ENCODE measurements at places on chromosomes 11 and 22.

DNA sequence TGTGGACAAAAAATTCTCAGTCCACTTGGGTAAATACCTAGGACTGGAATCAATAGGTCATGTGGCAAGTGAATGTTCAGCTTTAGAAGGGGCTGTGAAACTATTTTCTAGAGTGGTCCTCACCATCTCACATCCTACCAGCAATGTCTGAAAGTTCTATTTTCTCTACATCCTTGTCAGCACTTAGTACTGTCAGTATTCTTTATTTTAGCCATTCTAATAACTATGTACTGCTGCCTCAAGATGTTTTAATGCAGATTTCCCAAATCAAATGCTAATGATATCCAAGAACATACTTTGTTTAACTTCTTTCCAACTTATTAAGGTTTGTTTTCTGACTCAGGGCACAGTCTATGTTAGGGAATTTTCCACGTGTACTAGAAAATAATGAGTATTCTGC is 317.0 kb downstream of the BRD1 start:
- DNase-seq, result no peak

DNA sequence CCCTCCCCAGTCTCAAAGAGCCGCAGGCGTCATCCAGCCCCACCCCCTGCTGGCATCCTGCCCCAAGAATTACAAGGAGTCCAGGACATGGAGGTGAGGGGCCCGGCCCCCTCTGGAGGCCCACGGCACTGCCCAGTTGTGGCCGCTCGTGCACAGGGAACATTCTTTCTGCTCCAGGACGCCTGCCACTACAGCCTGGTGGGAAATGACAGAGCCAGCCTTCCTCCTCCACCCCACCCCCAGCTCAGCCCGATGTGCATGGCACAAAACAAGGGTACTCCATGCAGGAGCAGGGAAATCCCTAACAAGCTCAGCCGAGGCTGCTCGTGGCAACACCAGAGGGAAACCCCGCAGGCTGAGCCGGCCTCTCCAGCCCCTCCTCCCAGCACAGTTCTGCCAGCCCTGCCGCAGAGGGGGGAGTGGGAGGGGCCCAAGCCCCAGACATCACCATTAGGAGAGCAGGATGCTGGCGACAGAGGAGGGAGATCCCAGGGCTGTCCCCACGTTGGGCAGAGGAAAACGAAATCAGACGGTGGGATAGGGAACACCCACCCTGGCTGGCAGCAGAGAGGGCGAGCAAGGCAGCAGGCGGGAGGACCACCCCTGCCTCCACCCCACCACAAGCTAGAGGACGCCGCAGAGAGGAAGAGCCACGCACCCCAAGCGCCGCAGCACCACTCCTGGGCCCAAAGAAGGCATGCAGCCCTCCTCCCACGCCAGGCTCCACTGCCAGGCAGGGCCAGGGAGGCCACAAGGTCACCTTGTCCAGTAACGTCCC is 10.0 kb downstream of the IGSF9B start:
- peak; percentile 46 for DNase-seq

- no peak for DNase-seq
Observed at GRCh38 chr11:80702264-80702663, 1261.4 kb upstream of the TENM4 start.

DNA sequence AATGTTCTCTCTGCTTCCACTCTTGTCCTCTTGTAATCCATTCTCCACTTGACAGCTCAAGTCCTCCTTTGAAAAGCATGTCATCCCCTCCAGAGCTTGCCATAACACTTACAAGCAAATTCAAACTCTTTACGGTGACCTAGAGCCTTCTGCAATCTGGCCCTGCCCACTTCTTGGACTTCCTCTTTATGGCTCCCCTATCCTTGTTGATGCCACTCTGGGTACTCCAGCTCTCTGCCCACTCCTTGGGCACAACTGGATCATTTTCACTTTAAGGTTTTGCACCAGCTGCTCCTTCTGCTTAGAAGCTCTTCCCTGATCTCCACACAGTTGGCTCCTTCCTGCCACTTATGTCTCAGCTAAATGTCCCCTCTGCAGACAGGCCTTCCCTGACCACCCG is 217.9 kb downstream of the DSCAML1 start:
- no peak for DNase-seq

GRCh38 chr22:42320443-42321416 is 50.3 kb upstream of the TCF20 start:
- DNase-seq, result no peak

DNA sequence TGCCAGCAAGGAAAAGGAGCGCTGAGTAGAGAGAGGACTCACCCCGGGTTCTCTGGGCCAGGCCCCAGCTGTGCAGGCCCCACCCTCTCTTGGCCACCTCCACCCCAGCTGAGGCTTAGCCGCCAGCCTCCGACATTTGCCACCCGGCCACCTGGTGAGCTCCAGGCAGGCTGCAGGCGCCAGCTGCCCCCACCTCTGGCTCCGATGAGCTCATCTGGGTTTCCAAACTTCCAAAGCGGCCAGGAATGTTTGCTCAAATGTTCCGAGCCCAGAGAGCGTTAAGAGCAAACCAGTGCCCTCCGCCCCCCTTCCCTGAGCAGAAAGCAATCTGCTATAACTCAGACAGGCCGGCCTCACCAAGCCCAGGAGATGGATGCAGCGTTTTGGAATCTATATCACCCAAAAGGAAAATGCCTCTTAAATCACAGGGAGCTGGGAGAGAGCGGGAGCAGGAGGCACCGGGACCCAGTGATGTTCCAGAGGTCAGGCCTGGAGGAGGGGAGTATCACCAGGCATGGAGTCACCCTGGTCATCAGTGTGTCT is 9.1 kb upstream of the MN1 start:
- DNase-seq, result no peak

DNA sequence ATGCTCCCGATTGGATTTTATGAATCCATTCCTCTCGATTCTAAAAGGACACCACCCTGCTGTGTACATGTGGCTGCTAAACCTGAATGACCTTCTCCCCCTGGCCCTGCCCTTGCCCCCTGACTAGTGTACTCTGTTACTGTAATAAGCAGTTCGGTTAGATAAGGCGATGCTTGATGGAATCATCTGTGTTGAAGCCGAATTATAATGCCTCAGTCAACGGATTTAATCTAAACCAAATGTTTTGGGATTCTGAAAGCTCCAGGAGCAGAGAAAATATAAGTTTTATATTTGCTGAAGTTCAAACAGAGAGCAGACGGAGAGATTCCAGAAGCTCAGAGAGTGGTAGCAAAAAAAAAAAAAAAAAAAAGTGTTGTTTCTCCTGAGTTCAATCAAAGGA is 275.4 kb upstream of the MPPED2 start:
- no peak for DNase-seq

GRCh38 chr11:119536801-119537200 is 113.8 kb upstream of the THY1 start:
- no peak for DNase-seq

- no peak for DNase-seq
Observed at GRCh38 chr22:22667966-22668880, 23.8 kb downstream of the GGTLC2 start.

GRCh38 chr11:122074022-122074421 is 42.0 kb downstream of the BLID start:
- DNase-seq, result no peak

DNA sequence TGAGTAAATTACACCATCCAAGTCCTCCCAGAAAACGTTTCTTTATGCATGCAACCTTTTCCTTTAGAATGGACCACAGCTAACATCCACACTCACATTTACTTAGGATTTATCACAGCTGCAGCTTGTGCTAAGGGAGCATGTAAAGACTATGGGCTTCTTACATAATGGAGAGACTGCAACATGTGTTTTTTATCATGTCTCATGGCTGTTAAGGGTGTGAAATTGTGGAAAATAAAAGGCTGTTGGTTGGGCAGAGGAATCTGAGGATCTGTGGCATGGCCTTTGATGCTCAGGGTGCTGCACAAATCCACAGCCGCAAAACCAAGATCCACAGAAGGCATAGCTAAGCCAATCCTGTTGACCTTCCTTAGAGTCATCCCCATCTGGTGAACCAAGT is 112.0 kb upstream of the MTNR1B start:
- no peak for DNase-seq

DNA sequence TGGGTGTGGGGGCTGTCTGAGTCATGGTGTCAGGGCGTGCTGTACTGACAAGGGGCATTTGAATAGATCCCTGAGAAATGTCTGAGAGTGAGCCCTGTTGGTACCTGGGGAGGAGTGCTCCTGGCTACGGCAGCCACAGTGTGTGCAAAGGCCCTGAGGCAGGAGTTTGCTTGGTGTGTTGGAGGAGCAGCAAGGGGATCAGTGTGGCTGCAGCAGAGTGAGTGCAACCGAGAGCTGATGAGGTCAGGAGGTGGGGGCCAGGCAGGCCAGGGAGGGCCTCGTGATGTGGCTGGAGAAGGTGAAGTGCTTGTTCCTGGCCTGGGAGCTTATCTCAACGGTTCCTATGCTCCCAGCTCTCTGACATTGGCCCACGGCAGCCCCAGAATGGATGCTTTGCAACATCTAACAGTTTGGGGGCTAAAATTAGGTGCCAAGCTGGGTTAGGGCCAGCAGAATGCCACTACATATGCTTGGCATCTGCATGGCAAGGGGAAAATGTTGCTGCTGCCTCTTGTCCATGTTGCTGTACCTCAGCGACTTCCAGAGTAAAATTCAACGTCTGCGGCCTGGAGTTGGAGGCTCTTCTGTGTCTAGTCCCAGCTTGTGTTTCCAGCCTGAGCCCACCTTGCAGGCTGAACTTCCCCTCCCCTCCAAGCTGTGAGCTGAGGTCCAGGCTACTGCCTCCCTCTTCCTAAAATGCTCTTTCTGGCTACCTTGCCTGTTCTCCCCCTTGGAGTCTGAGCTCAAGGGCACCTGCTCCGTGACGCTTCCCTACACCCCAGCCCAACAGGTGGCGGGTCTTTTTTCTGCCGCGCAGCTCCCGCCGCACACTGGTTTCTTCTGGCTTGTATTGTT is 48.2 kb upstream of the MYEOV start:
- no peak for DNase-seq

- no peak for DNase-seq
Observed at GRCh38 chr22:32714458-32715430, 86.8 kb upstream of the TIMP3 start.

DNA sequence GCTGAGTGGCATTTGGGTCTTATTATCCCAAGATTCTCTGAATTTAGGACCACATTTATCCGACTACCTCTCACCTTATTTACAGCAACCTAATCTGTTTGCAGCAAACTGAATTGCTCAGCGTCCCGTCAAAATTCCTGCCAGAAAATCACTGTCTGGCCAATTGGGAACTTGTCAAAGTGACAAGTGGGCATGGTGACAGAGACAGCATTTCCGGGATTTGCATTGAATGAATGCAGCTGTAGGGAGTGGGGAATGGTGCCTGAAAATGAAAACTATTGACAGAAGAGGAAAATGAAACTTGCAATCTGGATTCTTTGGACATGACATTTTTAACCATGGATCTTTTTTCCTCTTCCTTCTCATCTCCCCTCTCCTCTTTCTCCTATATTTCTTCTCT is 113.8 kb downstream of the NELL1 start:
- DNase-seq, result no peak

DNA sequence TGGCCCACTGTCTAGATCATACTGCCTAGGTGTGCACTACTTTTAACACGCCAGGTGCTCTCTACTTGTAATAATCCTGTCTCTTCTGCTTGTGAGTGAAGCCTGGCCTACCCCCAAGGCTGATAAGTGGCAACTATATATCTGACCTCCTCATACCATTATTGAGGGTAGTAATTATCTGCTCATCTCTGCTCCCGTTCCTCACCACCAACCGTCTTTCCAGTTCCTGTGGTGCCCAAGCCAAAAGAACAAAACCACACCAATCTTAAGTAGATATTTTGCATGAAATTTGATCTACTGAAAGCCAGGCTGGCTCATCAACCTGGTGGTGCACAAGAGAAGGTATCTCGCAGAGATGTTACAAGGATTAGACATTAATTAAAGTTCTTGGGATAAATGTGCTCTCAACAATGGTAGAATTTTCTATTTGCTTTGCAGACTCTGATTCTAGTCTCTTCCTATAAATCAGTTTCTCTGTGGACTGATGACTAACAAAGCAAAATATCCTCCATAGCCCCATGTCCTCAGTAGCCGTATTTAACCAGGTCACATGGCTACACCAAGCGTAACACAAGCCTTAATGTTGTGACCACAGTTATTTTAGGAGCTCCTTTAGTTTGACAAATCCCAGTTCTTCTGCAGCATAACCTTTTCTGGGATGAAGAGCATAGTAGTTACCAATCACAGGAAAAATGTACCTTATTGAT is 267.2 kb downstream of the NTM start:
- DNase-seq, result no peak

DNA sequence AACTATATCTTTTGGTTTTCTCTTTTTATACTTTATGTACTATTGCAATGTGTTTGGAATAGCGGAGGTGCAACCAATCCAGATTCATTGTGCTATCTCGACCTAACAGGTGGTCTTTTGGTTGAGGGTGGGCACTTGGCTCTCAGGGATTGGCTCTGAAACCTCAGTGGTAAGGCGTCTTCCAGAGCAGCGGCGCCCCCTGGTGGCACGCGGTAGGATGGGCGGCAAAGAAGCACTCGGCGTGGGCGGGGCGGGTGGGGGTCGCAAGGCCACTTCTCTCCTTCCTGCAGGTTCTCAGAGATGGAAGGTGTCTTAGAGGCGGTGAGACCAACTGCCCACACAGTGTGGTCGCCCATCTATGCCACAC is 19.2 kb upstream of the PLET1 start:
- peak; percentile 63 for DNase-seq

DNA sequence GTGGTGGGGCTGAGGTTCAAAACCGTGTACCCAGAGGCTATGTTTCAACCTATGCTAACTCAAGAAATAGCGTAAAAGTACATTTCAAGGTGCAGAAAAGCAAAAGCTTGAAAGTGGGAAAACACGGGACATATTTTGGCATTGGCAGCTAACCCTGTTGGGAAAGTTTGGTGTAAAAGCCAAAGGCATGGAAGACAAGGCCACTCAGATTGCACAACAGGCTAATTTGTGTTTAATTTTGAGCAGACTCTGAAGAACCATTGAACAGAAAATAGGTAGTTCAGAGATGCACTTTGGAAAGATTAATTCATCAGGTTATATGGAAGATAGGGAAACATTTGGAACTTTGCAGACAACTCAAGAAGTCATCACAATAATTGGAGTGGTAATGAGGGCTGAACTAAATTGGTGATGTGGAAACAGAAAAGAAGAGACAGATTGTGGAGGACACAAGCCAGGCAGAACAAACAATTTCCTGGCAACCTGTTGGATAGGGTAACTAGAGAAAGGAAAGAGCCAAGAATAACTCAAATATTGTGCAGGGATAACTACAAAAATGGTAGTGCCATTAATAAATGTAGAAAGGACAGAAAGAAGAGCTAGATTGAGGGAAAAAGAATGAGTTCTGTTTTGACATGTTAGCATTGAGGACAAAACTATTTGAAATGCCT is 140.5 kb upstream of the PGR start:
- no peak for DNase-seq
